ENCODE measurements at places on chromosomes 3 and 15.

- DNase-seq: peak; percentile 46
Measured at GRCh38 chr3:59607656-59608055, 557.8 kb upstream of the CFAP20DC start.

DNA sequence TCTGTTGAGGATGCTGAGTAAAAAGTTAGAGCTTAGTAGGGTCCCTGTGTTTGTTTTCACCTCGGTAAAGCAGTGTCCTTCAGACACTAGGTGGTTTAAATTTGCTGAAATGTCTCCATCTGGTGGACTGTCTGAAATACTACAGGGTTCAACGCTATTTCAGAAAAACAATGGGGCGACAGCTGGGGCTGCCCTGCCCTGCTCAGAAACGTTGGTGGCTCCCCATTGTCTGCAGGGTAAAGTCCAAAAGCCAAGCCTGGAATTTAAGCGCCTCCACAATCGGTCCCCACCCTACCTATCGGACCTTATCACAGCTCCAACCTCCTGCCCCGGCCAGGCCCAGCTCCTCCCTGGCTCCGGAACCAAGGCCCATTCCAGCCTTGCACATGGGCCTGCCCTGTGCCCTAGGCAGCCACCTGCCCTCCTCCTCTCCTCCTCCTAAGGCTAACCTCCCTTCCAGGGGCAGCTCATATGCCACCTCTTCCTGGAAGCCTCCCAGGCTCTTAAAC, 4.3 kb upstream of the TSEN2 start:
- peak; percentile 72 for DNase-seq

- no peak for DNase-seq
Measured at GRCh38 chr3:16150285-16150684, 24.2 kb upstream of the GALNT15 start.

DNA sequence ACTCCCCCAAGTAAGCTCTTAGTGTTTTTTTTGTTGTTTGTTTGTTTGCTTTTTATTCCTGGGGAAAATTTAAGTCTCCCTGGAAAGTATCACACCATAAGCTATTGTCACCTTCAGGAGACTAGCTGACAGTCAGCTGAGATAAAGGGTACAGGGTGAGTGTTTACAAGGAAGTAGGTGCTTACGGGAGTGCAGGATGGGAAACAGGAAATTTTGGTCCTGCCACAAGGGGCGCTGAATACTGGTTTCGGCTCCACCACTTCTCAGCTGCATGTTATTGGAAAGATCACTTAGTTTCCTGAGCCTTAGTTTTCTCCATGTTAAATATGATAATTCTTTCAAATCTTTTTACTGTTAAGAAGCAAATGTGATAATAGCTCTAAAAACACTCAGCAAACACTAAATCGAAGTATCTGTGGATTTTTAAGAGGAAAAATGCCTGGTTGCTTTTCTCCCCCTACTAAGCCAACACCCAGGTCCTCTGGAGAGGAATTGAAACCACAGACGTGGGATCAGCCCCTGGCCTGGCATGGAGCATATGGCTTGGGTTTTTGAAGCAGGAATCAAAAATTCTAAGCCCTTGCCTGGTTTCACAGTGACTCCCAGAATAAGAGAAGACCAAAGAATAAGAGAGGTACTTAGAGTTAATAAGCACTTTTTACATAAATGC, 90.7 kb downstream of the SCN11A start:
- peak; percentile 79 for DNase-seq

DNA sequence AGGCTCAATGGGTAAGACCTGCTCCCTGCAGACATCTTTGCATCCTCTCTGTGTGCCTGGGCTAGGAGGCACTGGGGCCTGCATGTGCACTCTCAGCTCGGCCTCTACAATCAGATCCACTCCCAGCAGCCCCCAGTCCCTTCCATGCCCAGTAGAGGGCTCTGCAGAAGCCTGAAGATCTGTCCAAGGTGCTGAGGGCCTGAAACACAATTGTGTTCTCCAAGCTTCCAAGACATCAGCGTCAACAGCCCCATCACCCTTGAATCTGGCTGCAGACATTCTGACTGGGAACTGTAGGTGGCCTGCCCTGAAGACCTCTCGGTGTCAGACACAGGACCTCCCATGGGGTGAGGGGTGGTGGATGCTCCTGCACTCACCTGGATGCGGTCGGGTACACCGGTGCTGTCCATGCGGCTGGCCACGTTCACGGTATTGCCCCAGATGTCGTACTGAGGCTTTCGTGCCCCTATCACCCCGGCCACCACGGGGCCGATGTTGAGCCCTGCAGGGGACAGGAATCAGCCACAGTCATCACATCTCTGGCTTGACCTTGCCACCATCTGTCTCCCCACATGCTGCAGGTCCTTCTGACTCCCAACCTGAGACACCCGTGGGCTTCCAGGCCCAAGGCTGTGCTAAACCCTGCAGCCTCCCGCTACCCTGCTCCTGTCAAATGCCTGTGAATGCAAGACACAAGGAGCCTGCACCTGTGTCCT, 84.7 kb downstream of the SEC22A start:
- peak; percentile 89 for DNase-seq

- DNase-seq: no peak
Measured at GRCh38 chr3:129576514-129577352, 29.7 kb downstream of the PLXND1 start.

DNA sequence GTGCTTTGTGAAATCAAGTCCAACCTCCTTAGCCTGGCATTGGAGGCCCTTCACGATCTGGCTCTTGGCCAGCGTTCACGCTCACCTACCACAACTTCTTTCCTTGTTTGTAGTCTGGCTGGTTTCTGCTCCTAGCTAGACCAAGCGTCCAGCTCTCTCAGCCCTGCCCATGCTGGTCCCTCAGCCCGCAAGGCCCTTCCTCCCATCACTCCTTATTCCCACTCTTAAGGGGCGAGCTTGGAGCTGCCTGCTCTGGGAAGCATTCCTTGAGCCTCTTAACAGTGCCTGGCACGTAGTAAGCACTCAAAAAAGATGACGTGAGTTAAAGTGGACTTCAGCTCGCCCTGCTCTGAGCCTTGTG, 8.7 kb downstream of the SLC6A6 start:
- DNase-seq: no peak

DNA sequence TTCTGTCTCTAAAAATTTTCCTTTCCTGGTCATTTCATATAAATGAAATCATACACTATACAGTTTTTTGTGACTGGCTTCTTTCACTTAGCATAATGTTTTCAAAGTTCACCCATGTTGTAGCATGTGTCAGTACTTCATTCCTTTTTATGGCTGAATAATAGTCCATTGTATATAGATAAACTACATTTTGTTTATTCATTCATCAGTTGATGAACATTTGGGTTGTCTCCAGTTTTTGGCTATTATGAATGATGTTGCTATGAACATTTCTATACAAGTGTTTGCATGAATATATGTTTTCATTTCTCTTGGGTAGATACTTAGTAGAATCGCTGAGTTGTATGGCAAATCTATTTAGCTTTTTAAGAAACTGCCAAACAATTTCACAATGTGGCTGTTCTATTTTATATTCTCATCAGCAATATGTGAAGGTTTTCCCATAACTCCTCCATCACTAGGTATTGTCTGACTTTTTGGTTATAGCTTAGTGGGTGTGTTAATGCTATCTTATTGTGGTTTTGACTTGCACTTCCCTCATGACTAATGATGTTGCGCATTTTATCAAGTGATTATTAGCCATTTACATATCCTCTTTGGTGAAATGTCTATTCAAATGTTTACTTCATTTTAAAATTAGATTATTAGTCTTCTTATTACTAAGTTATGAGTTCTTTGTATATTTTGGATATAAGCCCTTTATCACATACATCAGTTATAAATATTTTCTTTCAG, 21.7 kb upstream of the AP4E1 start:
- DNase-seq: no peak

- DNase-seq: no peak
Measured at GRCh38 chr3:136651581-136651980, 100.6 kb downstream of the STAG1 start.

DNA sequence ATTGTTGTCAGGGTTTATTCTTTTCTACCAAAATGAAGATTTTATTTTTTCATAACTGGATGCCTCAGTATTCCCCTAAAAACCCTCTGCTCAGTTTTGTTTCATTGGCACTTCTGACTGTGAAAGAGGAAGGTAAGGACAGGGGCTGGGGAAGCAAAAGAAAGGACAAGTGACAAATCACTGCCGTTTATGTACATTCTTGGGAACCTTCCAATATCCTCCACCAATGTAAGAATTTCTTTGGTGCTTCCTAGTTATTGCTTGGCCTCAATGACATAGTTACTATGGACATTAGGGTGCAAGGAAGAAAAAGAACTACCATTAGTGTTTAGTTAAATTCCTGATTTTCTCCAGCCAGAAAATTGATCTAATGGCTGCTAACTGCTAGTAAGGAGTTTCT, 131.0 kb upstream of the C15orf61 start:
- DNase-seq: no peak

GRCh38 chr3:78870484-78870883, 897.3 kb downstream of the ROBO1 start:
- no peak for DNase-seq

GRCh38 chr15:92418864-92419263, 25.2 kb downstream of the ST8SIA2 start:
- DNase-seq: no peak
